ENCODE measurements at places on chromosomes 3 and 15.

DNA sequence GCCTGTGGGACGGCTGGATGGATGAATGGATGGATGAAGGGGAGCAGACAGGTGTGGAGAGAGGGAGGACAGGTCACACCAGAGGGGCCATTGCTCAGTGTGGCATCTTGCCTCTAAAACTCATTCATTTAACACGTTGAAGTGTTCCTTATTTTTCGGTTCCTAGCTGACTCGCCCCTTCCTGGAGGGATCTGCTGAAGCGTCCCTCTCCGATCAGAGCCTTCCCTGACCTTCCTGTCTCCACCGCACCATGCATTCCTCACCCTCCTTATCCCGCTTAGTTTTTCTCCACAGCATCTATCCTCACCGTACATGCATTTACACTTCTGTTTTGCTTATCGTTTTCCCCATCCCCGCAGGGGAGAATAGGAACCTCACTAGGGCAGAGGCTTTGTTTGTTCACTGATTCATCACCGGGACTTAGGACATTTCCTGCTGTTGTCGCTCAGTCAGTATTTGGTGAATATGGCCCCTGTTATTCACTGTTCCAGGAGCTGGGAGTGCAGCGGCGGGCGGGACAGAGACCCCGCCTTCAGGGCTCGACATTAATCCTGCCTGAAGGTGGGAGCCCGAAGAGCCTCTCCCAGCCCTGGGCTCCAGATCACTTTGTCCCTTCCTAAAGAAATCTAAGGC lies 32.0 kb downstream of the FOXL2 start:
- DNase-seq = no peak

GRCh38 chr3:62965311-62965710 lies 90.1 kb upstream of the CADPS start:
- DNase-seq = no peak

GRCh38 chr15:50380089-50380488 lies 25.1 kb upstream of the GABPB1 start:
- DNase-seq = no peak

DNA sequence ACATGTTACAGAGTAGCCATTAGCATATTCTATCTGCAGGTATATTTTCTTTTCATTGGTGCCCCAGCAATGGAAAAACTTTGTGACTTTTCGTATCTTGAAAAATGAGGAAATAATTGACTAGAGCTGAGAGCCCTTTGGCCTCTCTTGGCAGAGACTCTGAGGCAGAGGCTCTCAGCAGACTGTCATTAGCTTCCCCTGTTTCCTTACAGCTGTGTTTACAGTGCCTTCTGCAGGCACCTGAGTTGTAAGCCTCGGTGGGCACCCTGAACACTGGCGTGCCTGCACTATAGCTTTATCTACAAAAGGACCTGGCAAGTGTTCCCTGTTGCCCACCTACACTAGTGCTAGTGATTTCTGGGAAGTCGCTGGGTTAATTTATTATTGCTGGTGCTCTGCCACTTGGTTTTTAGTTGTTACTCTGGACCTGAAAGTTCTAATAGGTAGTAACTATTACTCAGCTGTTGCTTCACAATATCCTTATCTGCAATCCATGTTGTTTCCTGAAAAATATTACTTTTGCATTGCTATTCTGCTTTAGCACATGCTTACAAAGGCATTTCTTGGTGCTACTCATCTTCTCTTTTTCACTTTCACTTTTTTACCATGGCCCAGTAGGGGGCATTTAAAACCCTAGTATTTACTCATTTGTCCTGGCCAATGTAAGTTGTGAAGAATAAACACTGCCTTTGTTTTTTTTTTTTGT lies 7.8 kb upstream of the GPR171 start:
- DNase-seq = no peak

GRCh38 chr3:189325454-189325853 lies 153.7 kb downstream of the TPRG1 start:
- no peak for DNase-seq

DNA sequence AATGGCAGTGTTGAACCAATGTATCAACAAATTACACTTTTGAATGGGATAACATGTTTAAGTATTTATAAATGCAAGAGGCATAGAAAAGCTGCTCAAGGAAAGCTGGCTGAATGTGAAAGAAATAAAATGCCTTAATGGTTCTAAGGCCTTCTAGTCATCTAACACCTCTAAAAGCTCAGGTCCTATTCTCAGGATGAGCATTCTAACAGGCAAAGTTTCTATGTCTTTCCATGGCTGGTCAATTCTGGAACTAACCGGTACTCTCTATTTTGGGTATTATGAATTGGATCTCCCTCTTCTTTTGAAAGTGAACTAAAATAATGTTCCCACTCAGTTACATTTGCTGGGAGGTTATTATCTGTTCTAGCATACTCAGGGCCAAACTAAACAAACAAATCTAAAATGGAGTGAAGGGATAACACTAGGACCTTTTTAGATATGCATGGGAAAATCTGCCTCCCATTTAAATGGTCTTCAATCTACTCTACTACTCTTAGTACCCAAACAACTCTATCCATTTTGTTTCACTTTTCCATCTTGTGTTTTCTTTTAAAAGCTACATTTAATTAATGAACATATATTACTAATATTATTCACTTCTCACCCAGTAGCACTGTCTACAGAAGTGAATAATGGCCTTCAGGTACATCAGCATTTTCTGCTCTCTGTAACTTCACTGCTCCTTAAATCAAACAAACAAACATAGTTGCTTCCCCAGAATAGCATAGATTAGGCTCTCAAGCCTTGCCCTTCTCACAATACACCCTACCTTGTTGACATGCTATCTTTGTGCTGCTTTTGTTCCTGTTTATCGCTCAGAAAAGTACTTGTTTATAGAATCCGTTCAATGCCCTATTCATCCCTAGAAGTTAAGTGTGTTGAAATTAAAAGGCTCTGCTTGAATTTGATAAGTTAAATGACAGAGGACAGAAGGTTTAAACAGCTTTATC lies 46.4 kb downstream of the CBLB start:
- no peak for DNase-seq

GRCh38 chr3:50428007-50428633 lies 68.8 kb upstream of the TMEM115 start:
- no peak for DNase-seq

DNA sequence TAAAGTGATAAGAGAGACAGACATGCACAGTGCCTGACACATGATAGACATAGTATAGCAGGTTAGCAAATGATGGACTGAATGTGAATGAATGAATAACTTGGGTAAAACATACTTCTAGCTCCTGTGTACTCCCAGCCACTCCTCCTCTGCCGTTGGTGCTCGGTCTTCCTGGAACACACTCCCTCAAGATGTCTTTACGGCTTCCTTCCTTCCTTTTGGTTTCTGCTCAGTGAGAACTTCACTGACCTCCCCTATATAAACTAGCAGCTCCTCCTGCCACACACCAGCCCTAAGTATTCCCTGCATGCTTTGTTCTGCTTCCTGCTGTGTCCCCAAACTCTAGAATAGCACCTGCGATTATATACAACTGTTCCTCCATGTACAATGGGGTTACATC lies 50.2 kb downstream of the RAD54L2 start:
- no peak for DNase-seq

DNA sequence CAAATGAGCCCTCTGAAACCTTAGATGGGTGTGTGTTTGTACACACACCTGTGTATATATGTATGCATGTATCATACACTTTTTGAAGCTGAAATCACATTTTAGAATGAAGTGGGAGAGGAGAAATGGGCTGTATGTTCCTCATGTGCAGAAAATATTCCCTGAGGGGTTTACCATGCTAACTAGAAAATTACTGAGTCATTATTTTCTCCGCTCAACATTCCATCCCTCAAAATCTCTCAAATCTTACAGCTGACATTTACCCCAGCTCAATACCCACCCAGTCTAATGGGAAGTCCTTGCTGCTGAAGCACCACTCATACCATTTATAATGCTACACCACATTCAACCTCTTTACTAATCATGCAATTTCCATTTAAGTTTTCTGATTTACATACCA lies 138.6 kb downstream of the P2RY1 start:
- DNase-seq = no peak

GRCh38 chr3:194713299-194714136 lies 27.8 kb downstream of the FAM43A start:
- DNase-seq = no peak

GRCh38 chr15:74821091-74821789 lies 5.2 kb upstream of the CPLX3 start:
- no peak for DNase-seq

DNA sequence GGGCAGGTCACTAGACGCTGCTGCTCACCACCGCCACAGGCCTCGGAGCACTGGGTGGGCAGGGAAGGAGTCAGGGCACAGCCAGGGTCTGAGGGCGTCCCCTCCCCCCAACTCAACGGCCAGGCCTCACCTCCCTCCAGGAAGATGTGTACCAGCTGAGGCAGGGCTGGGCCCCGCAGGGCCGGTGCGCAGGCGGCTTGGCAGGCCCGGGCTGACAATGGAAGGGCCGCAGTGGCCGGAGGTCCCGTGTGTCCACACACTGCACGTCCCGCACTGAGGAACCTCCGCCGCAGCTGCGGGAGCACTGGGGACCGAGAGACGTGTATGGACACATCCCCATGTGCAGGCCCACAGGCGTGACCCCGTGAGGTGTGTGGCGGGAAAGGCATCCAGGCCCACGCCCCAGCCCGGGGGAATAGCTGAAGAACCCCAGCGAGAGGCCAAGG lies 47.4 kb downstream of the ADAMTS7 start:
- no peak for DNase-seq

DNA sequence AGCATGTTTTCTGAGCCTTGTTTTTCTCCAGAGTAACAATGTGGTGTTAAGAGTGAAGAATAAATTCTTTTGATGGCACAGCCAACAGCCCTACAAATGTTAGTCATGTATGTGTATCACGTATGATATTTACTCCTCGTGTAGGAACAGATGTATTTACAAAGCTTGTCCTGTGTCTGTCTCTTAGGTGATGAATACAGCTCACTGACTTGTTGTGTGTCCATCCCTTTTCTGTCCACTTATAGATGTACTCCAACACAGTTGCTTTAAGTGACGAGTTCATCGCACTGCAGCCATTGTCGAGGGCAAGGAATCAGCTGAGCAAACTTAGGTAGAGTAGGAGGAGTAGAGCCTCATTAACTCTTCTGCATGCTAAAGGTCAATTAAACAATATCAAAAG lies 78.1 kb downstream of the DCUN1D1 start:
- no peak for DNase-seq

GRCh38 chr3:195863121-195864061 lies 45.0 kb downstream of the TNK2 start:
- no peak for DNase-seq

- DNase-seq = no peak
These were observed at the start of gene SHF for GRCh38 chr15:45187894-45188830. Gene SHF (minus strand): TSS chr15:45187966. CDS start chr15:45187951, 15 bp downstream.

GRCh38 chr3:44074181-44074580 lies 167.5 kb upstream of the TOPAZ1 start:
- DNase-seq = no peak

GRCh38 chr15:70037292-70037640 lies 60.5 kb downstream of the TLE3 start:
- DNase-seq = no peak

Measured in cortex of kidney (tissue), 1 donor.